ENCODE measurements at places on chromosomes 7 and 10. TPM values are rescaled to one million over a fixed set of nuclear protein-coding genes. Genes with fewer than 3 reads are reported as not detected.

- no peaks in the 10 kb centered on the region for H3K36me3 ChIP-seq
- H3K4me3 ChIP-seq, result no peak overlapping the region
- no peaks in the 10 kb centered on the region for H3K4me1 ChIP-seq
- no peak for DNase-seq
- H3K27ac ChIP-seq, result no peak overlapping the region
These were observed 42.3 kb downstream of the PPP1R17 start for GRCh38 chr7:31729195-31729804.

DNA sequence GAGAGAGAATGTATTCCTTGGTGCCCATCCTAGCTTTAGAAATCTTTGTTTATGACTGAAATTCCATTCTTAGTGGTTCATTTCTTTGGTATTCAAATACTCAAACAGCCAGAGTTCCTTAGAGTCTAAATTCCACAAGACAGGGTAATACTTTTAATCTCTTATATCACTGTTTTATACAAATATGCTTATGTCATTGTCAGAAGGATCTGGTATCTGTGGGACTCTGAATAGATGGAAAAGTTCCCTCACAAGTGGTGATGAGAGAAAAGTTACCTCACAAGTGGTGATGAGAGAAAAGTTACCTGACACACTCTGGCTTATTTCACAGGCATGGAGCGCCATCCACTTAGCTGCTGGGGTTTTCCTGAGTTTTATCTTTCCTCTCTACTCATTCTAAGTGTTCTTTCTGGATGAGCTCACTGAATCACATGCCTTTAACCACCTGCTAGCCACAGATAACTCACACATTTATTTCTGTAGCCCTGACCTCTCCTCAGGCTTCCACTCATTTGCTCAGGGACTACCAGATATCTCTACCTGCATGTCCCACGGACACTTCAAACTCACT, 784.0 kb downstream of the SUGCT start:
- DNase-seq, result no peak
- H3K4me1 ChIP-seq, result no peaks in the 10 kb centered on the region
- H3K36me3 ChIP-seq, result no peaks in the 10 kb centered on the region
- no peak overlapping the region for H3K4me3 ChIP-seq
- no peak overlapping the region for H3K27ac ChIP-seq

The ERCC6 gene
- 30.4 TPM for total RNA-seq

GRCh38 chr7:129434675-129435318, 565 bp downstream of the STRIP2 start:
- H3K4me1 ChIP-seq, result peaks cover 9% of the 10 kb centered on the region
- peak; percentile 73 for DNase-seq
- no peaks in the 10 kb centered on the region for H3K27me3 ChIP-seq
- no peaks in the 10 kb centered on the region for H3K36me3 ChIP-seq
- peak overlapping the region; percentile 89 for H3K4me3 ChIP-seq
- no peak overlapping the region for H3K27ac ChIP-seq

GRCh38 chr10:68088740-68089139, 13.7 kb upstream of the HERC4 start:
- H3K4me3 ChIP-seq, result no peak overlapping the region
- H3K4me1 ChIP-seq, result no peaks in the 10 kb centered on the region
- no peak for DNase-seq

DNA sequence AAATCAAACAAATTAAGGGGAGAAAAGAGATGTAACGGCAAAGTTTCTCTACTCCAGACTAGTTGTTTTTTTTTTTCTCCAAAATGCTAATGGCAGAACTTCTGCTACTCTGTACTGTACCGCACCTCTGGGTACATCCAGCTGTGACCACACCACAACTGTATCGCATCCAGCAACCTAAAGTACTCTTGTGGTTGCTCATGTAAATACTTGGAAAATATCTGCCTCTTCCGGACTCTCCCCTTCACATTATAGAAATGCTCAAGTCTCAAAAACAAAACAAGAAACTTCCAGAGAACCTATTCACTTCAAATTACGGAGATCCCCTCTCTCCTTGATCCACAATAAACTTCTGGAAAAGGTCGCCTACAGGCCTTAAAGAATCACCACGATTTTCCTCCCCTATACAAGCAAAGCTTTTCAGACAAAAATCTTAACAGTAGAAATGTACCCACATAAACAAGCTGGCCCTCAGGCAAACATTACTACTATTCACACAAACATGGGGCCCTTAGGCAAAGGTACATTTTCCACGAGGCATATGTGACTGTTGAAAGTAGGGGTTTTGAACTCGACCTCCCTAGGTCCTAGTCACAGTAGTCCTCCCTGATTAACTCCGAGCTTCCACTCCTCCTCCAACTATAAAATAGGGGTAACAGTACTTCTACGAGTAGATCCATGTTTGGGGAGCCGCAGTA, 222.9 kb upstream of the MKLN1 start:
- H3K36me3 ChIP-seq, result peaks cover 5% of the 10 kb centered on the region
- H3K4me3 ChIP-seq, result peak overlapping the region; percentile 91
- H3K4me1 ChIP-seq, result peaks cover 52% of the 10 kb centered on the region
- peak overlapping the region; percentile 95 for H3K27ac ChIP-seq
- H3K27me3 ChIP-seq, result no peaks in the 10 kb centered on the region

DNA sequence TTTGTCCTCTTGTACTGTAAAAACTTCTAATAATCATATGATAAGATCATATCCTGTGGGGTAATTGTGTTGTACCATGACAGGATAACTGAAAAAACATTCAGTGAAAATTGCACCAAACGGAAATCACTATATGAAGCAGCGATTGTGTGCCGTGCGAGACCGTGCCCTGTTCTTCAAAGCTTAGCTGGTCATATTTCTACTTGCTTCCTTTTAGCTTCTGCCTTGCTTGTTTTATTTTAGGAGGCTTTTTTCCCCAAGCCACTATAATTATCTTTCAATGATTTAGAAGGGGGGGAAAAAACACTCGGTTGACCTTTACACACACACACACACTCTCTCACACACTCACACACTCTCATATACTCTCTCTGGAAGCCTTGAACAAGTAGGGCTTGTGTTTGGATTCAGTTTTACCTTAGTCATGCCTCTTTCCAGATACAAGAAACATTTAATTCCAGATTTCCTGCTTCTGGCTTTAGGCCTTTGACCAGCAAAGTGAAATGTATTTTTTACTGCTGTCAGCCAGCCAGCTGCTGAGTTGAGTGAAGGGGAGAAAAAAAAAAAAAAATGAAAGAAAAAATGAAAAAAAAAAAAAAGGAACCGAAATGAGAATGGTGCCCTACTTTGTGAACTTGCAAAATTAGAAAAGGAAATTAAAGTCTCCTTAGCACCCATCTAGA, 181.4 kb downstream of the ARID5B start:
- no peaks in the 10 kb centered on the region for H3K27me3 ChIP-seq
- peaks cover 8% of the 10 kb centered on the region for H3K36me3 ChIP-seq
- no peak overlapping the region for H3K4me3 ChIP-seq

DNA sequence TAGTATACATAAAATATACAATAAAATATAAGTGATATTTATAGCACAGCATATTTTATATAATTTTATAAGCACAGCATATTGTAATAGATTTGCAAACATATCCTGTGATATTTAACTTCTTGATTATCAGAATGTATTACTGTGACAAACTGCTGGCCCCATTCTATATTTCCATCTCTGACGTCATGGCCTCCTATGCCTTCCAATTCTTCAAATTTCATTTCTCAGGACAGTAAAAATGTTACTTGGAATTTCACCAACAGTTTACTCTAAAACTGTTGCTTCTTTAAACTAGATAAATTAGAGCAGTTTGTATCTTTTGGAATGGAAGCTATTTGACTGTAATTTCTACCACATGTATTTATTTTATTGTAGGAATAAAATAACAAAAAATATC, 102.5 kb upstream of the SLC25A13 start:
- no peak overlapping the region for H3K27ac ChIP-seq
- H3K4me1 ChIP-seq, result no peaks in the 10 kb centered on the region
- no peaks in the 10 kb centered on the region for H3K36me3 ChIP-seq

- DNase-seq, result no peak
- no peak overlapping the region for H3K4me3 ChIP-seq
- H3K27ac ChIP-seq, result no peak overlapping the region
- H3K27me3 ChIP-seq, result no peaks in the 10 kb centered on the region
These were observed 1065.4 kb downstream of the SORCS3 start for GRCh38 chr10:105706281-105707026.

The SPAM1 gene
- total RNA-seq, result not detected

DNA sequence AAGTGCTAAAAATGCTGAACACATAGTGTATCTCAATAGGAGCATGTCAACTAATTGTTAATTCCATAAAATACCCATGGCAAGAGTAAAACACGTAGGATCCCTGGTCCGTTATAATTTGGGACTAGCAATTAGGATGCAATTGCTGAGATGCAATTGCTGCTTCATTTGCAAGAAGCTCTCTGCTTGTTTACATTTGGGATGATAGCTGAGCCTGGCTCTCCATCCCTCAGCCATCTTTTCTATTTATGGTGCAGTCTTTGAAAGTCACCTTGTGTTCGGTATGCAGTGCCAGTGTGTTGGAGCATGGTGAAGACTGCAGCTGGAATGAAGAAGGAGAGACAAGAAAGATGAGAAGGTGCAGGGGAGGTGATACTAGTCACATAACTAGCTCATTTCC, 191.3 kb downstream of the SNX10 start:
- H3K27me3 ChIP-seq, result no peaks in the 10 kb centered on the region
- no peak overlapping the region for H3K4me3 ChIP-seq
- H3K27ac ChIP-seq, result no peak overlapping the region

The SMARCD3 gene
- total RNA-seq, result 36.8 TPM

- peaks cover 3% of the 10 kb centered on the region for H3K4me1 ChIP-seq
- H3K27ac ChIP-seq, result no peak overlapping the region
- no peak for DNase-seq
These were observed 254.2 kb upstream of the C7orf33 start for GRCh38 chr7:148336411-148336810.

GRCh38 chr7:134890246-134891240, 95.8 kb upstream of the AGBL3 start:
- no peaks in the 10 kb centered on the region for H3K27me3 ChIP-seq
- H3K27ac ChIP-seq, result no peak overlapping the region

DNA sequence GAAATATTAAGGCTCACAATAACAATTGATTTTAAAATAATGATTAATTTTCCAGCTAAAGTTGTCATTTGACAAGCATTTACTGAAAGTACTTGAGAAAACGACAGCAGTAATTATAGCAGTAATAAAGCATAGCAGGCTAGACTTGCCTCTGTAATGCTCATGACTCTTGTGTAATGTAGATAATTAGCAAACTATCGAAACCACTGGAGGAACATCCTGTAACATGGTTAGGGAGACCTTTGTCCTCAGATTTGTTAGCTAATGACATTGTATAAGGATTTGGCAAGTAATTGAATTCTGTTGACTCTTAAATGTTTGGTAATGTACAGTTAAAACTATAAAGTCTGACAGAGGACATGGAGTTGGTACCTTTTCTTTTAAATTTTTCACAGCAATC, 24.8 kb downstream of the ARL4A start:
- no peaks in the 10 kb centered on the region for H3K36me3 ChIP-seq
- no peak overlapping the region for H3K4me3 ChIP-seq
- H3K27me3 ChIP-seq, result no peaks in the 10 kb centered on the region

The UTF1 gene
- not detected for total RNA-seq

- DNase-seq, result no peak
- no peaks in the 10 kb centered on the region for H3K4me1 ChIP-seq
- H3K27ac ChIP-seq, result no peak overlapping the region
- H3K36me3 ChIP-seq, result no peaks in the 10 kb centered on the region
- no peak overlapping the region for H3K4me3 ChIP-seq
These were observed 103.6 kb upstream of the PPP1R9A start for GRCh38 chr7:94803821-94804220.

- H3K4me1 ChIP-seq, result peaks cover 33% of the 10 kb centered on the region
- no peaks in the 10 kb centered on the region for H3K27me3 ChIP-seq
- peak overlapping the region; percentile 96 for H3K27ac ChIP-seq
These were observed 742 bp downstream of the LMBR1 start for GRCh38 chr7:156892081-156892800.

DNA sequence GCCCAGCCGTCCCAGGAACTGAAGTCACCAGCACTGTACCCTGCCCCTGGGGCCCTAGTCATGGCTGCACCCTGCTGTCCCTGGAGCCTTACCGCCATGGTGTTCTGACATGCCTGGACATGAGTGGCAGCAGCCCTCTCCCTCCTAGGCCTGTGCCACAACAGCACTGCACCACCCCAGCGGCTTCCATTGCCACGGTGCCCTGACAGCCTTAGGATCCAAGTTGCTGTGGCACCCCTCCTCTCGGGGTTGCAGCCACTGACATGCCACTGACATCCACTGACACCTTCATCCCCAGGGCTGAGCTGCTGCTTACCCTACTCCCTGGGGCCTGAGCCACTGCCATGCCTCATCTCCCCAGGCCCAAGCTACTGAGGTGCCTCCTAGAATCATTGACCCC, 39.6 kb upstream of the SHH start:
- H3K27ac ChIP-seq, result no peak overlapping the region
- H3K4me3 ChIP-seq, result no peak overlapping the region
- no peaks in the 10 kb centered on the region for H3K27me3 ChIP-seq
- DNase-seq, result no peak
- H3K36me3 ChIP-seq, result no peaks in the 10 kb centered on the region
- no peaks in the 10 kb centered on the region for H3K4me1 ChIP-seq

DNA sequence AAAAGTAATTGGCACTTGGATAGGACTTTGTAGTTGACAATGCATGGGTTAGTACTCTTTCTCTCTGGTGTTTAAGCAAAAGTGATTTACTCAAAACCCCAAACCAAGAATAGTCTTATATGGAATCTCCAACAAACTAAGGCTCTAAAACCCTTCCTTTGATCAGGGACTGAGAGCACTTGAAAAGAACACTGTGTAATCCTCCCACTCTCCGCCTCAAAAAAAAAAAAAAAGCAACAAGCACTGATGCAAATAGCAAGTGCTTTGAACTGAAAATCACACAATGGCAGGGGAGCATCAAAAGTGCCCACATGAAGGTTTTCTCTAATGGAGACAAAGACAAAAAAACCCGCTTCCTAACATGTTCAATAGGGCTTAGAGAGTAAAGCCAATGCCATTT, 467.9 kb upstream of the AUTS2 start:
- no peaks in the 10 kb centered on the region for H3K4me1 ChIP-seq

The CYP3A7 gene
- 1.2 TPM for total RNA-seq

- peaks cover 80% of the 10 kb centered on the region for H3K4me1 ChIP-seq
- peaks cover 13% of the 10 kb centered on the region for H3K36me3 ChIP-seq
- no peak overlapping the region for H3K4me3 ChIP-seq
- peak overlapping the region; percentile 44 for H3K27ac ChIP-seq
- no peaks in the 10 kb centered on the region for H3K27me3 ChIP-seq
These were observed 65.5 kb downstream of the FAM53B start for GRCh38 chr10:124678557-124679240.

The POLR2J2 gene
- 10.6 TPM for total RNA-seq

DNA sequence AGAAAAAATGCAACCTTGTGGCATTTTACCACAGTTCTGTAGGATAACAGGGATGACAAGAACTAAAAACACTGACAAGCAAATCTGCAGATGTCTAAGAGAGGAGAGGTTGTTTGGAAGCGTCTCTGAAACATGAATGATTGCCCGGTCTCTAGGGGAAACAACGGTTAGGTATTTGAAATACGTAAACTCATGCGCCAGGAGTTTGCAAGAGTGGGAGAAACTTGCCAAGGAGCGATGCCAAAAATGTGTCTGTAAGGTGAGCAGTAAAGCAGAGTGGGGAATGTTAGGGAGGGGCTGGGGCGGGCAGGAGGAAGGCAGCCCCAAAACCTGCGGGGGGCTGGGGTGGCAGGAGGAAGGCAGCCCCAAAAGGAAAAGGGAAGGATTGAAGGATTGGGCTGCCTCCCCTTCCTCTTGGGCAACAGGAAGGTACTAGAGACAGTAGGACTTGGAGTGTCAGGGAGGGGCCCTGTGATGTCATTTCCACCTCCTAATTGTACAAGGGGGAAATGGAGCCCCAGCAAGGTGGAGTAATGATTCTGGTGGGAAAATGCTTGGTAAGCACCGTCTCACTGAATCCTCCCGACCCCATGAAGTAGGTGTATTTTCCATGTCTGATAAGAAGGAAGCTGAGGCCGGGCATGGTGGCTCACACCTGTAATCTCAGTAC, 33.2 kb upstream of the PLEKHA1 start:
- no peaks in the 10 kb centered on the region for H3K36me3 ChIP-seq
- H3K27me3 ChIP-seq, result no peaks in the 10 kb centered on the region
- no peak for DNase-seq
- peak overlapping the region; percentile 2 for H3K27ac ChIP-seq
- H3K4me3 ChIP-seq, result no peak overlapping the region

Data from upper lobe of left lung (tissue), 6 donors.